ENCODE measurements at places on chromosomes 1 and 21.

DNA sequence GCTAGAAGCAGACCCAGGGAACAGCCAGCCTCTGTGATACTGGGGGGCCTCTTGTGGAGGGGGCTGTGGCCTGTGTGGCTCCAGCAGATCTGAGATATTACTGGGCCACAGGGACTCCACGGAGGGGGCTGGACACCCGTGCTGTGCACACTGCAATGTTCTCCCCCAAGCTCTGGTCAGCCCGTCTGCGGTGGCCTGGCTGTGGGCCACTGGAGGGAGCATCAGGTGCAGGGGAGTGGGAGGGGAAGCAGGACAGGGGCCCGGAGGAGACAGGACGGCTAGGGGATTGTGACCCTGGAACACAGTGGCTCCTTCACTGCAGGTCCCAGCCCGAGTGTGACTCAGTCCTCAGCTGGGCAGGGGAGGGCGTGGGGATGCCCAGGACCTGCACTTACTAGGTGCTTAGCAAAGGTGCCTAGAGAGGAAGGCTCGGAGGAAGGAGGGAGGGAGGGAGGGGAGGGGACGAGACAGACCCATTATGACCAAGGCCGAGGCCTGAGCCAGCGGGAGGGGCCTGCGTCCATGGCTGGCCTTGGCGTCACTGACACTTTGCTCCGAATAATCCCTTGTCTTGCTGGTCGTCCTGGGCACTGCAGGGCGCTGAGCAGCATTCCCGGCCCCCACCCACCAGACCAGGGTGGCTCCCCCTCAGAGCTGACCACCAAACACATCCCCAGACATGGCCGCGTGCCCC lies 44.2 kb downstream of the PRDM16 start:
- DNase-seq, result no peak

- no peak for DNase-seq
Observed at GRCh38 chr1:42551180-42551579, 88.1 kb downstream of the CCDC30 start.

DNA sequence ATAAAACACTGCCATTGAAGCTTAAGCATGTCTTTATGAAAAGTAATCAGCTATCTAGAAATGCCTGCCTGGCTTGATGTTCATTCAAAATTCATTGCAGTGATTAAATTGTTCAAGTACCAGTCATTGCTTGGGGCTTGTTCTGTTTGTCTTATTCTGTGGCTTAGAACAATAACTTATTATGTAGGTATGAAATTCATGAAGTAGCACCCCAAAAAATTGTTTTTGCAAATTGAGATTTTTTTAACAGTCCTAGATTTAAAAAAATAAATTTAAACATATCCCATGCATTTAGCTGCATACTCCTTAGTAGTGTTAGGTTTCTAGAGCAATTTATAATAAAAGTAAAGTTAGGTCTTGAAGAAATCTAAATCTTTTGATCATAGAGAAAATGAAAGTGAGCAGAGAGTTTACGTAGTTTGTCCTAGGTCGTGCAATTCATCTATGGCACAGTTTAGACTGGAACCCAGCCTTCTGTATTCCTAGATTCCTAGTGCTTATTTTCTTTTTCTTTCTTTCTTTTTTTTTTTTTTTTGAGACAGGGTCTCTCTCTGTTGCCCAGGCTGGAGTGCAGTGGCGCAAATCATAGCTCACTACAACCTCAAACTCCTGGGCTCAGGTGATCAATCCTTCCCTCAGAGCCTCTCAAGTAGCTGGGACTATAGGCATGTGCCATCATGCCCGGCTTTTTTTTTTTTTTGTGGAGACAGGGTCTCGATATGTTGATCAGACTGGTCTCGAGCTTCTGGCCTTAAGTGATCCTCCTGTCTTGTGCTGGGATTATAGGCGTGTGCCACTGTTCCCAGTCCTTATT lies 9.3 kb downstream of the MIER1 start:
- no peak for DNase-seq

DNA sequence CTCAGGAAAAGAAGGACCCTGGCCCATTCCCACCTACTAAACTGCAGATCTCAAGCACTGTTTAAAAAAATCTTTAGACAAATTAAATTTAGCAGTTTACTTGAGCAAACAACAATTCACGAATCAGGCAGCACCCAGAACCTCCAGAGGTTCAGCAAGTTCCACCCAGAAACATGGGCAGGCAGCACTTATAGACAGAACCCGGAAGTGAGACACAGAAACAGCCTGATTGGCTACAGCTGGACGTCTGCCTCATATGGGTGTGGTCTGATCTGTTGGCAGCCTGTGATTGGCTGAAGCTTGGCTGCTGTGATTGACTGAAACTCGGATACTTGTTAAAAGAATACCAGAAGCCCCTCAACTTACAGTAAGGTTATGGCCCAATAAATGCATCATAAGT lies 34.7 kb upstream of the COL6A2 start:
- DNase-seq, result no peak

GRCh38 chr1:76186554-76187170 lies 112.1 kb downstream of the ST6GALNAC3 start:
- no peak for DNase-seq

GRCh38 chr1:212401838-212402582 lies 12.7 kb downstream of the PACC1 start:
- no peak for DNase-seq

- DNase-seq, result no peak
Observed at GRCh38 chr21:36461277-36461917, 18.5 kb downstream of the CLDN14 start.

DNA sequence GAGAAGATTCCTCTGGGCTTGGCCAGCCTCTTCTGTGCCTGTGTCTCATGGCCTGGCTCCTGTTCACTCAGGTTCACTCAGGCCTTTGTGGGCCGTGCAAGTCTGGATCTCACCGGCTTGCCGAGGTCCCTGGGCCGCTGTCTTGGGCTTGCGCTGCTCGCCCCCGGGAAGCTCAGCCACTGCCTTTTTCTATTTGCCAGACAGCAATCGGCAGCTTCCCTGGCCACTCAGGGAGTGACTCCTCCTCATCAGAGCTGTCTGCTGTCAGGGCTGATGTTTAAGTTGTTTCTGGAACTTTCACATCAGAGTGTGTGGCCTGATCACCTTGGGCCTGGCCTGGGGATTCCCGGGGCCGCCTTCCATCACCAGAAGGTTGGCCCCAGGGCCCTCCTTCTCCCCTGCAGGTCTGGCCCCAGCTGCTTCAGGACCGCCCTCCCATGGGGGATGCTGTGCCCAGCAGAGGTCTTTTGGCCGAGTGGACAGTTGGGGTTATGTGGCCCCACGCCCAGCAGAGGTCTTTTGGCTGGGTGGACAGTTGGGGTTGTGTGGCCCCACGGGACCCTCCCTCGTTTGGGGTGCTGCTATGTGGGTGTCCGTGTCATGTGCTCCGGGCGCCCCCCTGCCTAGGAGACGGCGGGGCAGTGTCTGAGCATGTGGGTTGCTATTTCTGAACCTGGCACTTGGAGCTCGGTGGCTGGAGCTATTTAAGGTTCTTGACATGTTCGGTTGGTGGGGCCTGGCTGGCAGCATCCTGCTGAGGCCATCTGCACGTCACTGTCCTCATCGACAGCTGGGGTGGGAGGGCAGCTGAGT lies 12.5 kb downstream of the SLX9 start:
- no peak for DNase-seq

DNA sequence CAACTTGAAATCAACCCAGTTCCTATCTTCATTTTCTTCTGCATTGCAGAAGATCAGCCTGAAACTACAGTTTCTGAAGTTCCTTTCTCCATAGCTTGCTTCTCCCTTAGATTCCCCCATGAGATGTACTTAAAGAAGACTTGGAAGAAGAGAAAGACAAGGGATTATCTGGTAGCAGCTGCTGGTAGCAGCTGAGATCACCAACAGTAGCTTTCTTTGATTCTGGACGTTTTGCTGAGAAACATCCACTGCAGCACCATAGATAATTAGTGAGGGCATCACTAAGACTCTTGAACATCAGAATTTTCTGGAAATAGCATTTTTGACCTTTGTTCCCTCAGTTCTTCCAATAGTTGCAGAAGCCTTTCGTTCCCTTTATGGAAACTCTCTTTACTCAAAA lies 465 bp upstream of the CFHR3 start:
- DNase-seq, result no peak

DNA sequence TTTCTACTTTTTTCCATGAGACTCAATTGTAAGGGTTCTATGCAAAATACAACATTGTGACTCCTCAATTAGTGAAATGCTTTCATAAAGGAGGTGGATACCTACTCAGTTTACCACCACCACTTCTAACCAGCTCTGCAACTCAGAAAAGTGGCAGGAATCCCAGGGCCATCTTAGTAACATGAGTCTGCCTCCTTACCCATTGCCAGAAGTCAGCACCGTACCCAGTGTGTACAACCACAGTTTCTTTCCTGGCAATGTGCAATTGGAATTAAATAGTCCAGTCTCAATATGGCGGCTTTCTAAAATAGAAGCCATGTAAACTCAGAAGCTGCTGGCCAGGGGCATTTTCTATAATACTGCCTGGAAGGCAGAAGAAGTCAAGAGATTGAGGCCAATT lies 32.1 kb downstream of the TESK2 start:
- DNase-seq, result no peak

DNA sequence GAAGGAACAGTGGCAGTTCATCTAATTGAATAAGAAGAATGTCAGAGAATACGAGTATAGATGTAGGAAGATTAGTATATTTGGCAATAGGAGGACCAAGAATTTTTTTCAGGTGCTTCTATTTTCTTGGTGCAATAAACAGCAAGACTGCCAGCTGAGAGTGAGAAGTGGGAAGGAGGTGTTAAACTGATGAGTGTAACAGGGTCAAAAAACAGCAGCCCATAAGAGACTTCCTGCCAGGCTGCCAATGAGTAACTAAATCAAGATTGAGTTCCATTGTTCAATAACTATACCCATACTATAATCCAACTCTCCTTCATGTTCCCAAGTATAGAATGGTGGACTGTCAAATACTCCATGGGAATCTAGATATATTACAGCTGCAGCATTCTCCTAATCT lies 28.7 kb downstream of the LYST start:
- DNase-seq, result no peak

DNA sequence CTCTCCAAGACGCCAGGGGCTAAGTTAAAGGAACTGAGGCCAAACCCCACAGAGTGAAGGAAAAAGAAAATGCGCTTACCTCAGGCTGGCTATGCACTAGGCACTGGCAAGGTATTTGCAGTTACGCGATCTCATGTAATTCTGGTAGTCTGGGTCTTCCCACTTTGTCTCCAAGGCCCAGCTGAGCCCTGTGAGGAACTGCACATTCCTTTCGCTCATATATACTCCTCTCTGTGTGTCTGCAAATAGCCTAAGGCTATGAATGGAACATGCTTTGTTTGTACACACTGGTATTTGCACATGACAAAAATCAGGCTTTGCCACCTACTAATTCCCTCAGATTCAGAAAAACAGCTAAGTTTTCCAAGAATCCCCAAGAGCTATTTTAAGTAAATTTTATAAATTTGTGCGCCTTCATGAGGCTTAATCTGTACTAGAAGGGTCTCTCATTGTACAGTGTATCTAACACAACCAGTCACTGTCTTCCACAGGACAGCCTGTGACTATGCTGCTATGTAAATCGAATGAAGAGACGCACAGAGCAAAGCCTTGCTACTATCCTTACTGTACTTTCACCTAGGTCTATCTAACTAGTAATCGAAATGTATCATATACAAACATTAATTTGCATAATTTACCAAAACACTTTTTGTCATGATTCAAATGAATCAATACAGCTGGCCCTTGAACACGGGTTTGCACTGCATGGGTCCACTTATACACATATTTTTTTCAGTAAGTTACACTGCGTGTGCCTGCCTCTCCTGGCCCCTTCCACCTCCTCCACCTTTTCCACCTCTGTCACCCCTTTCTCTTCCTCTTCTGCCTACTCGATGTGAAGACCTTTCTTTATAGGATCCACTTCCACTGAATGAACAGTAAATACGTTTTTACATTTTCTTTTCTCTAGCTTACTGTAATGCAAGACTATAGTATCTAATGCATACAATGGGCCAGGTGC lies 87.0 kb downstream of the SIPA1L2 start:
- no peak for DNase-seq

GRCh38 chr1:24364605-24364974 lies 45.4 kb downstream of the GRHL3 start:
- no peak for DNase-seq

DNA sequence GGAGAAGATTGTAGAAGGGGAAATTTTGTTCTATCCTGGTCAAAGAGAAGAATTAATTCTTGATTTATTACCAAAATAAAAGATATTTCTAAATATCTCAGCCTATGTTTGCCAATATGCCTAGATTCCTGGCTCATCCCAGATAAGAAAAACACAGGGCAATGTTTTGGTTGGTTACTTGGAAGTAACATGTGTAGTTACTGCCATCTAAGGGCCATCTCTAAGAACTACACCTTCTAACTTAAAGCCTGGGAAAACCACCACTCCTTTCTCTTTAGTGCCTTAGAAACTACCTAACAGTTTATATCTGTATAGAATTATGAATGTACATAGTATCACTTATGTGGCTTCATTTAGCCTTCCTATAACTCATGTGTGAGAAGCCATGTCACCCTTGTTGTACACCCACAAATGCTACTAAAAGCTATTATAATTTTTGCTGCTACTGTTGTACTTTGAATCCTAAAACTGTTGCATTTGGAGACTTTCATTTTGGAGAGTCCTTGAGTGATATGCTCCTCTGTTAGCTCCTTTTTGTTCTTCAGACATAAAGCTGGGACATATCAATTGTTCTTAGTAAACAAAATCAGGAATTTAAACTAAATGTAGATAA lies 4.5 kb downstream of the AIM2 start:
- DNase-seq, result no peak

DNA sequence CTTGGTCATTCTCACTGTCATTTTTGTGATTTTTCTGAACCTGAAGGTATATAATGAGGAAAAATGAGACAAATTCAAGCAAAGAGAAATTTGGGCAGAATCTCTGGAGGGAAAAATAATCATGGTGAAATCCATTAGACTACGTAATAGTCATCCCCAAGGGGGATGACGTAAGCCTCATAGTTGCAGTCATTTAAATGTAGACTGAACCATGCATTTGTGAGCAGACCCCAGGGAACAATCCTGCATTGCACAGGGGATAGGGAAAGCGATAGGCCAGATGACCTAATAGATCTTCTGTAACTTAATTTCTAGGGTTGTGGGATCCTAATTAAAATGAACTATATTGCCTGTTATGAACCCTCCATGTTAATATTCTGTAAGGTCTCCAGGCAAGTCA lies 167.4 kb upstream of the C1orf21 start:
- DNase-seq, result no peak

DNA sequence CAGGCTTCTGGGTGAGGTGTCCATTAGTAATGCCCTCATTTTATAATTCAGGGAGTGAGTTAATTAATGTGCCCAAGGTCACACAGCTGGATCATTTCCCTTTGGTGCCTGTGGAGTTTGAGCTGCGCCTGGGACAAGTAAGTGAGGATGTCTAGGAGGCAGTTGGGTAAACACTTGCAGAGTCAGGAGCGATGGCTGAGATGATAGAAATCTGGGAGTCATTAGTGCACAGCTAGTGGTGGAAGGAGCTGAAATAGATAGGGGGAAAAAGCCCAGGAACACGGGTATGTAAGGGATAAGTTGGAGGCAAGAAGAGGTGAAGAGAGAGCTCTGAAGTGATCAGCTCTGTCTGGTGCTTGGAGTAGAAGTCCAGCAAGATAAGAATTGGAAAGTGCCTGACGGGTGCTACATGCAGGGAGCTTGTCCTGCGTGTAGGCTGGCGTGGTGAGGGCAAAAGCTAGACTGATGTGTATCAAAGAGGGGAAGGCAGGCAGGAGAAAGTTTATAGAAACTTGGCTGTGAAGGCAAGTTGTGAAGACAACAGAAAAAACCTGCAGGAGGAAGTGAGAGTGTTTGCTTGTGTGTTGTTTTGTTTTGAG lies 1.7 kb upstream of the SCAF4 start:
- no peak for DNase-seq

- no peak for DNase-seq
Observed at GRCh38 chr21:41817228-41817627, 50.4 kb upstream of the RIPK4 start.
